ENCODE measurements at places on chromosomes 3 and 15.

DNA sequence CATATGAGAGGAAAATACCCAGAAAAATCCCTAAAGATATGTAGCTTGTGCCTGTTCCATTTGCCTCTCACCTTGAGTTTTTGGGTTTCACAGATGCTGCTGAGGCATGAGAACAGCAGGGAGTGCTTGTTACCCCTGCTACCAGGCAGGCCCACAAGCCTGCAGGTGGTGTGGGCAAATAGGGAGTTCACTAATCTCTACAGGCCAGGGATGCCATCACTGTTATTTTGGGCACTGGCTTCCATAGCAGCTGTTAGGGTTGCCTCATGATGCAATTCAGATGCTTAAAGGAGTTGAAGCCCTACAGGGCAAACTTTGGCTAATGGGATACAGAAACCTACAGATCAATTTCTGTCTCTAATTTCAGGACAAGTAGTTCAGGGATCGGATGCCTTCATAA lies 873.5 kb downstream of the OTOL1 start:
- no peak for DNase-seq

DNA sequence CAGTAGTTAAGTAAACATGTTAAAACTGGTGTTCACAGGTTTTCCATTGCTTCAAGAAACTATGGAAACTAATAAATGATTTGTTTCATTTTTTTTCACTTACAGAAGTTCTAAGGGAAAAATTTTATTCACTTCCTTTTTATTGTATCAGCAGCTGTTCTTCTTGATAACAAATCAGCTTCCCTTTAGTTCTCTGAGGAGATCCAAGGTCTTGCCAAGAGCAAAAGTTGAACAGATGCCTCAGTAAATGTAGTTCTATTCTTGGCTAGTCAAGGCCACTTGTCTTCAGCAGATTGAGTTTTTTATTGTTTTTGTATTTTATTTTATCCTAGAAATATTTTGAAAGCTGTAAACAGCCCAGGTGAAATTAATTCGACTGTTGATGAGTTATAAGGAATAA lies 41.8 kb downstream of the KCNH8 start:
- DNase-seq = no peak

- no peak for DNase-seq
Measured at GRCh38 chr15:72566973-72567372, 87.5 kb upstream of the GOLGA6B start.

GRCh38 chr15:70614221-70614620 lies 149.1 kb downstream of the UACA start:
- no peak for DNase-seq

GRCh38 chr3:154786724-154787123 lies 293.4 kb upstream of the MME start:
- DNase-seq = no peak

DNA sequence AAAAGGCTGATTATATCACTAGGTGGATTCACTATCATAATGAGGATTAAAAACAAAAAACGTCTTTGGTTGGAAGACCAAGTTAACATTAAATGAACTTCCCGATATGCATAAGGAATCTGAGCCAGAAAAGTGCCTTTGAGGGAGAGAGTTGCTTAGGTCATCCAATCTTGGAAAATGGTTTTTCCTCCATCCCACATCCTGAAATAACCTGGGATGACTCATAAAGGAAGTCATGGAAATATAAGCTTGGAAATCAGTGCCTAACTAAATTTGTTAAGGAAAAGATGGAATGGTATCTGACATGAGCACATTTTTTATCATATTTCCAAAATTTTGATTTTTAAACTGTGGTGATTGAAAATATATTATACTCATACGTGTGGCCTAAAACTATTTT lies 66.0 kb downstream of the KBTBD8 start:
- no peak for DNase-seq

GRCh38 chr3:113745756-113746547 lies at the start of gene NAA50:
TSS of gene NAA50 (minus strand) at chr3:113746249. CDS start at chr3:113745949, 300 bp downstream.
- DNase-seq = peak; percentile 74

GRCh38 chr3:37183375-37183831 lies 9.0 kb upstream of the LRRFIP2 start:
- DNase-seq = no peak

- DNase-seq = no peak
Measured at GRCh38 chr3:79986338-79986737, 218.5 kb upstream of the ROBO1 start.

DNA sequence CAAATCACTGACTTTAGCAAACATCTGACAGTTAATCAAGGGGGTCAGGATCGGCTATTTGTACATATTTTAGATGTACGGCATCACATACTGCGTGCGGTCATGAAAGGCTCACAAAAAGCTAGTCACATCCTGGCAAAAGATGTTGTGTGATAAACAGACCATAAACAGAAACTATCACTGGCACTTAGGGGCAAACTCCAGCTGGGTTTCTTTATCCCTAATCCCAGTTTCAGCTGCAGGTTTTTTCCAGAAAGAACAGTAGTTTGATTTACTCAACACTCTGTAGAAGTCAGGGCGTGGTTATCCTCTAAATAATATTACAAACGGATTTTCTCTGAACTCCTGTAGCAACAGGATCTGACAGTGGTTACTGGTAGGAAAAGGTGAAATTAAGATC lies 112.4 kb upstream of the BHLHE40 start:
- no peak for DNase-seq

- peak; percentile 23 for DNase-seq
Measured at GRCh38 chr3:101144105-101144504, 150.9 kb upstream of the ABI3BP start.

- no peak for DNase-seq
Measured at GRCh38 chr15:51162865-51163762, 68.4 kb upstream of the TNFAIP8L3 start.

- DNase-seq = no peak
Measured at GRCh38 chr3:123394391-123395020, 54.4 kb downstream of the ADCY5 start.

GRCh38 chr3:42839616-42840015 lies 30.4 kb downstream of the ACKR2 start:
- DNase-seq = no peak

- DNase-seq = no peak
Measured at GRCh38 chr3:138347960-138348753, at the start of gene MRAS. TSS of gene MRAS (plus strand) at chr3:138348579. CDS start at chr3:138372884, 24,305 bp downstream.

DNA sequence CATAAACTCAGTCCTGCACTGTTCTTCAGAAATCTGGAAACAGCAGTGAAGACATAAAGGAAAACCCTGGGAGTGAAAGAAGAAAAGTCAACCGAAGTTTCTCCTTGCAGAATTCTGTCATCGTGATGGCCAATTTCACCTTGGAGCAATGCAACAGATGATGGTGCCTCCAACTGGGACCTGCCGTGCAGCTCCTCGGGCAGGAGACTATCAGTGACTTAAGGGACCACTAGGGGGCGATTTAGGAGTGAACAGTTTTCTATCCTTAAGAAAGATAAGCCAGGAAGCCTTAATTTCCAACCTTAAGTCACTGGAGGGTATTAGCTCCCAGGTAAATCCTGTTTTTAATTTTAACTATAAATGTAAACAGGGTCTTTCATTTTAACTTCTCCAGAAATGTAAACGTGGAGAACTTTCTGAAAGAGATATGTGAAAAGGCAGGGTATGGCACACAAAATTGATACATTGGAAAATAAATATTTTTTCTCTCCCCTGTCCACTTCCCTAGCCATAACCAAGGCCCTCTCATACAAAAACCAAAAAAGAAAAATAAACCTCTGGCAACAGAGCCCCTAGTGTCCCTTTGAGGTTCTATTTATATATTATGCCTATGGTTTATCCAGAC lies 116.3 kb downstream of the PDZRN3 start:
- DNase-seq = no peak

- DNase-seq = no peak
Measured at GRCh38 chr3:38687321-38687720, 37.8 kb upstream of the SCN5A start.

GRCh38 chr3:15519096-15519495 lies 2.4 kb downstream of the COLQ start:
- no peak for DNase-seq

GRCh38 chr3:101484805-101485620 lies 28.0 kb downstream of the SENP7 start:
- no peak for DNase-seq

DNA sequence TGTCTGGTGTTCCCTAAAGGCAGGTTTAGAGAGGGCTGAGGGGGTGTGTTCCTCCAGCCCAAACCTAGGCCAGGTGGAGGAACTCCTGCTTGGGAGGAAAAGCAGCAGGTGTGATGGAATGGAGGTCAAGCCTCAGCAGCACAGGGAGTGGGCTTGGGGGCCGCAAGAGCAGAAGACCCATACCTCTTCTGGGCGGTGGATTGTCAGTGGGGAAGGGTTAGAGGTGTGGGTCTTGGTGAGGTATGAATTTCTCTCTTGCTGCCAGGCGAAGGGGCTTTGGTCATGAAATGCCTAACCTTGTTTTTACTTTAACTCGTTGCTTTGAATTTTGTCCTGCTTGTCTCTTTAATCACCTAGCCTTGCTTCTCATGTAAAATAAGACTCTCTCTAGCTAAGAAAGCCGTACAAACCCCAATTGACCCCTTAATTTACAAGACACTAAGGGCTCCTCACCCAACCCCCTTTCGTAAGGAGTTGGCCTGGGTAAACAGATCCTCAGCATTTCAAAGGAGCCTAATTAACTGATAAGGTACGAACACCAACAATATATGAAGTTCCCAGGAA lies 38.9 kb downstream of the DHX30 start:
- no peak for DNase-seq

DNA sequence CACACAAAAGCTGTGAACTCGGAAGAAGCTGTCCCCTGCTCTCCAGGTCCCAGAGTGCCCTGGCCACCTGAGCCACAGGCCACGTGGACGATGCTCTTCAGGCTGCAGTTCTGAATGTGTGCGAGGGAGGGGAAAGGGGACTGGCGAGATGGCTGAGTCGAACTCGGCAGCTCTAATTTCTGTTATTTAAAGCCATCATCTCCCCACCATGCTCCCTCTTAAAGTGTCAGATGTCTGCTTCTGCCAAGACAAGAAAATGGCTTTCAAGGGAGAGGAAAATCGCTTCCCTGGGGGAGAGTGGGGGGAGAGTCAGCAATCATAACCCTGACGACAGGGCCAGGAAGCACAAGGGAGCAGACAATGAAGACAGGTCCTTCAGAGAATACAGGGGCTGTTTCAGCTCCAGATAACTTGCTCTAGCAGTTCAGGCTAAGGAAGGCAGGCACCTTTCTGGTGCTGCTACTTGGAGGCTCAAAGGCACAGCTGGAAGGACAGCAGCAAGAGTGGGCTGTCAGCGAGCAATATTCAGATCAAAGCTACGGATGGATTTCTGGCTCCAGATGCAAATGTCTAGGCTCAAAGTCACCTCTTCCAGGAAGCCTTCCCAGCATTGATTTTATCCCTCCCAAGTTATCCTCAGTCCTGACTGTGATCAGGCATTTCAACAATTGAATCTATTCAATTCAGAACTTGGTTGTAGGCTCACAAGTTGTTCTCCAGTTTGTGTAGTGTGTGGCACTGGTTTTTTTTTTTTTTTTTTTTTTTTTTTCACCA lies 15.5 kb upstream of the CCDC33 start:
- no peak for DNase-seq

- no peak for DNase-seq
Measured at GRCh38 chr3:181912384-181912783, 200.7 kb downstream of the SOX2 start.

DNA sequence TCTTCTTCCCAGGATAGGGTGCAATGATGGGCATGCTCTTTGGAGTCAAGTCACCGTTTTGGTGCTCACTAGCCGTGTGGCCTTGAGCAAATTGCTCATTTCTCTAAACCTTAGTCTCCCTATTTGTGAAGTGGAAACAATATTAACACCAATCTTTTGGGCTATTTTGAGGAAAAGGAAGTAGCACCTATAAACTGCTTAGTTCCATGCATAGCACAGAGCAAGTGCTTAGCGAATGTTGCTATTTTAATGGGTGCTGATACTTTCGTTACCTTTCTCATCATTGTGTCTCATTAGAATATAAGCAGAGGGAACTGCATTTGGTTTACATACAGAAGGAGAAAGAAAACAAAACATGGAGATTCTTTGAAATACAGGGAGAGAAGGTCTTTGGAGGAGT lies 66.1 kb downstream of the BOC start:
- DNase-seq = no peak

- no peak for DNase-seq
Measured at GRCh38 chr15:89052474-89052873, 35.8 kb upstream of the ABHD2 start.

DNA sequence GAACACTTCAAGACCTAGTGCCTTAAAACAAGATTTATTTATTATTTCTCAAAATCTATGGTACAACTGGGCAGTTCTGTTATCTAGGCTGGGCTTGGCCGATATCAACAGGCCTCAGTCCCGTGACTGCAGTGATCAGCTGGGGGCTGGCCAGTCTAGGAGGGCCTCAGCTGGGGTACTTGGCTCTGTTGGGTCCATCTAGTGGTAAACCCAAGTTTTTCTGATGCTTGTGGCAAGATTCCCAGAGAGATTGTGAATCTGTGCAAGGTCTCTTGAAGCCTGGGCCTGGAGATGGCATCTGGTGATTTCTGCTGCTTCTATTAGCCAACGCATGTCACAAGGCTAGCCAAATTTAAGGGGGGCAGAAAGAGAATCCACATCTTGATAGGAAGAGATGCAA lies 482.4 kb upstream of the SGO1 start:
- DNase-seq = peak; percentile 33

DNA sequence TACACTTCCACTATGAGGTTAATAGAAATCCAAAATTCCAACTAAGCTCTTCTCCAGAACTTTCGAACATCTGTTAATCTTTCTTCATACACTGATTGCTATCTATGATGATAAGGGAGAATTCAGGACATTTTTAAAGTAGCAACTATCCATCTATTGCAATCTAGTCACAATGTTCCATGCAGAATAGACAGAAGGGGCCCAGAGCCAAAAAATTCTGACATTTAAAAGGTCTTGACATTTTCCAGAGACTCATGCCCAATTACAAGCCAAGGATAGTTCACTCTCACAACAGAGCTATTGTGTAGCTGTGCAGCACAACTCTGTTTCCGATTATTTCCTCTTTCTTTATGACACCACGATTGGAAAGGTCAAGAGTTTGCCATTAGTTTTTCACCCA lies 999.7 kb upstream of the ALCAM start:
- no peak for DNase-seq

DNA sequence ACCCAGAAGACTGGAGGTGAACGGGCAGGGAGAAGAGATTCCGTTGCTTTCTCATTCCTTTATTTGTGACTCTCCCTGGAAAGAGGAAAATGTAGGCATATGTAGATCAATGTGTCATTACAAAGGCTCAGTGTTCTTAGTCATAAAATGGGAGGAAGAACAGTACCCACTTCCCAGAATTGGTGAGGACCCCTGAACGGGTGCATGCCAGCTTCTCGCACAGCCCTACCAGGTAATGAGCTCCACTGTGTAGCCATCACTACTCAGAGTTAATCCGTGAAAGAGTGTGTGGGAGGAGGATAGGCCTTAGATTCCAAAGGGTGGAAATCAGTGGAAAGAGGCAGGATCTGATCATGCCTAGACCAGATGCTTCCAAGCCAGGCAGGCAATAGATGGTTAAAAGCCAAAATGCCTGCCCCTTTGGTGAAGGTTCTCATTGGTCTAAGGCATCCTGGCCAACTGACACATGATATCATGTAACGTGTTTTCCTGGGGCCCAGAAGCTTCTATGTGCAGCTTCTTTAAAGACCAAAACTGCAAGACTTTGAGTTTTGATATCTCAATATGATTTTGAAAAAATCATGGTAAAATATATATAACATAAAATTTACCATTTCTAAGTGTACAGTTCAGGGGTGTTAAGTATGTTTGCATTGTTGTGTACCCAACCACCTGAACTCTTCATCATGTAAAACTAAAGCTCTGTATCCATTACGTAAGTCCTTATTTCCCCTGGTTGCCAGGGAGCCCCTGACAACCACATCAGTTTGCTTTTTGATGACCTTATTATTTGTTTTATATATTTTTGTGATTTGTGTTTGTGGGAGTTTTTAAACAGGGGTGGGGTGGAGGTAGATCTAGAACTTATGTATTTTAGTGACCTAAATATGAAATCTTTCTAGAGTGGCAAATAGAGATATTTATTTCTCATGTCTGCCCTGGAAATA lies 402.2 kb upstream of the CFAP20DC start:
- DNase-seq = no peak

Data from iPS DF 19.7 (cell line).